ENCODE measurements at places on chromosomes 16 and 17.

- H3K36me3 ChIP-seq = no peaks in the 10 kb centered on the region
- DNase-seq = no peak
- no peaks in the 10 kb centered on the region for H3K27me3 ChIP-seq
- no peak overlapping the region for H3K27ac ChIP-seq
- no peak overlapping the region for H3K4me3 ChIP-seq
These were observed 288.6 kb downstream of the SNX29 start for GRCh38 chr16:12265108-12265507.

GRCh38 chr16:10971560-10971961 is 27.2 kb downstream of the CLEC16A start:
- no peaks in the 10 kb centered on the region for H3K36me3 ChIP-seq
- peak overlapping the region; percentile 12 for H3K27ac ChIP-seq
- no peak overlapping the region for H3K4me3 ChIP-seq
- DNase-seq = peak; percentile 88
- H3K4me1 ChIP-seq = peaks cover 10% of the 10 kb centered on the region

GRCh38 chr17:61536422-61536955 is 54.5 kb downstream of the NACA2 start:
- no peaks in the 10 kb centered on the region for H3K27me3 ChIP-seq
- no peaks in the 10 kb centered on the region for H3K4me1 ChIP-seq
- DNase-seq = no peak

DNA sequence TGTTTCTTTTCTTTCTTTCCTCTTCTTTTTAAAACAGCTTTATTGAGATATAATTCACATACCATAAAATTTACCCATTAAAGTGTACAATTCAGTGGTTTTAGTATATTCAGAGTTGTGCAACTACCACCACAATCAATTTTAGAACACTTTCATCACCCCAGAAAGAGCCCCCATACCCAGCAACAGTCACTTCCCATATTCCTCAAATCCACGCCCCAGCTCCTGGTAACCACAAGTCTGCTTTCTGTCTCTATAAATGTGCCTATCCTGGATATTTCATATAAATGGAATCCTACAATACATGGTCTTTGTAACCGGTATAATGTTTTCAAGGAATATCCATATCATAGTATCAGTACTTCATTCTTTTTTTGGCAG is 19.4 kb downstream of the RARA start:
- H3K4me3 ChIP-seq = no peak overlapping the region
- H3K27me3 ChIP-seq = no peaks in the 10 kb centered on the region
- DNase-seq = no peak
- no peaks in the 10 kb centered on the region for H3K36me3 ChIP-seq
- peaks cover 71% of the 10 kb centered on the region for H3K4me1 ChIP-seq

DNA sequence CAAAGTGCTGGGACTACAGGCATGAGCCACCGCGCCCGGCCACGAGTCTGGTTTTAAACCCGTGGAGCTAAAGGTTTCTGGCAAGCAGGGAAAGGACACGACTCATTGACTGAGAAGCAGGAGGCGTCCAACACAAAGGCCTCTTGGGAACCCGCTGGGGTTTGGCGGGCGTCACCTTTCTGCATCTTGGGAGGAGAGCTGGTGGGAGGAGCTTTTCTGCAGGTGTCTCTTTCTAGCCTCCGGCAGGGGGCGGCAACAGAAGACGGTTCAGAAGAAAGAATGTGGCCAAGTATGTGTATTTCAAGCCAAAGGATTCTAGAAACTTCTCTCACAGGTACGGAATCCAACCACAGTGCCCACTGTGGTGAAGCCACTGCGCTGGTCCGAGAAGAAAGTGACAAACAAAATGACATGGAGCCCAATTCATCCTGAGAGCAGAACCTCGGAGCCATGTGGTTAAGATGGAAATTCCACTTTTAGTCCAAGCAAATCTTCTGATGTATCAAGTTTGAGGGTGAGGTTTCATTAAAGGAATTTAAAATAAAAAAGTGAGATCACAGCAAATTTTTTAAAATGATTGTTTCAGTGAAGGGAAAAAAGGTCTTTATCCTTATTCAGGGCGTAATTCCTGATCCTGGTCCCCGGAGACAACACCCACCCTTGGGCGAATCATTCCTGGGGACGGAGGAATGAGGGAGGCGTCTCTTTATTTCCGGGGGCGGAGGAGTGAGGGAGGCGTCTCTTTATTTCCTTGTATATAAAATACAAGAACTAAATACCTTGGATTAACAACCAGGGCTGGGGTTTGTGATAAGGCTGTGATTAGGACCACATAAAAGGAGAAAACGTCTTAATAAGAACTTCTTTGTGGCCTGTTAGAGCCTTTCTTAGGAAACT is 97.6 kb downstream of the MRM3 start:
- no peaks in the 10 kb centered on the region for H3K27me3 ChIP-seq
- peaks cover 13% of the 10 kb centered on the region for H3K4me1 ChIP-seq
- H3K36me3 ChIP-seq = no peaks in the 10 kb centered on the region
- H3K4me3 ChIP-seq = no peak overlapping the region
- peak; percentile 86 for DNase-seq

DNA sequence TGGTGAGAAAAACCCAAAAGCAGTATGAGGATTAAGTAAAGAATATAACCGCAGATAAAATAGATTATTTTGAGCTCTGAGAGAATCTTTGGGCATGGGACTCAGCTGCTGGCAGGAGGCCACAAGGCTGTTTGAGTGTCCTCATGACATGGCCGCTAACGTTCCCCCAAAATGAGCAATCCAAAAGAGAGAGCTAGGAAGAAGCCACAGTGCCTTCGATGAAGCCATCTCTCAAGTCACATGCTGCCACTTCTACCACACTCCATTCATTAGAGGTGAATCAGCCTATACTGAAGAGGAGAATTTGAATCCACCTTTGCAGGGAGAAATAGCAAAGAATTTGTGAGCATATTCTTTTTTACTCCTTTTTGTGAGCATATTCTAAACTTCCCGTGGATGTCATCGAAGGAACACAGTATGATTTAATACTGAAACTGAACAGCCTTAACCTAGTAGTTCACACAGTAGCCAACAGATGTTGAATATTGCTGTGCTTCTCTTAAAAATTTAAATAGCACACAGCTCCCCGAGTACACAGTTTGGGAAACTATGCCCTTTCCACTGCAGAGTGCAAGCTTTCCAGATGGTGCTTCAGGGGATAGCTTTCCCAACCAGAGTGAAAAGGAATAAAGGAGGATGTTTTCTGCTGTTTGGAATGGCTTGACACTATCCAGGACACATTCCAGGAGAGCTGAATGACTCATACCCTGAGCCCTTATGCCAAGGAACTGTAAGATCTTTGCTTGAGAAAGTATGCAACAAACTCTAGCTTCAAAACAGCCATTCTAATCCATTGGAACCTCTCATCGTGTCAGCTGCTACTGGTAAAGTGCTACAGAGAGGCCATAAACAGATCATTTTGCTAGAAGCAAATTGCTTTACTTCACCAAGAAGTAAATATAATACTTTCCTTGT is 33.9 kb downstream of the ANKFY1 start:
- no peaks in the 10 kb centered on the region for H3K36me3 ChIP-seq
- H3K27ac ChIP-seq = peak overlapping the region; percentile 63

DNA sequence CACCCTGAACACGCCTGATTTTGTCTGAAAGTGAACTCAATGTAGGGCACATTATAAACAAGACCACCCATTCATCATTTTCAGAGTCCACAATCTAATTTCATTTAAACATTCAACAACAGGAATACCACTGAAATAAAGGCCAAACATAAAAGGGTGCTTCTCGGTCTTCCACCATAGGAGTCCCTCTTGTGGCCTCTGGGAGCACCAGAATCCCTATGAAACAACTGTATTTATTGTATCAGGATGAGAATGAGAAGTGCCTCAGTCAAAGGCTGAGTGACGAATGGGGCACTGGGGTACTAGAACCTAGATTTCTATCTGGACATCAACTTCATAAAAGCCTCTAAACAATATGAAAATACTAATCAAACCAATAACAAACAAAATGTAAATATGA is 40.4 kb downstream of the NXPH3 start:
- DNase-seq = no peak
- no peak overlapping the region for H3K4me3 ChIP-seq
- H3K27me3 ChIP-seq = no peaks in the 10 kb centered on the region
- H3K27ac ChIP-seq = no peak overlapping the region
- H3K36me3 ChIP-seq = no peaks in the 10 kb centered on the region

DNA sequence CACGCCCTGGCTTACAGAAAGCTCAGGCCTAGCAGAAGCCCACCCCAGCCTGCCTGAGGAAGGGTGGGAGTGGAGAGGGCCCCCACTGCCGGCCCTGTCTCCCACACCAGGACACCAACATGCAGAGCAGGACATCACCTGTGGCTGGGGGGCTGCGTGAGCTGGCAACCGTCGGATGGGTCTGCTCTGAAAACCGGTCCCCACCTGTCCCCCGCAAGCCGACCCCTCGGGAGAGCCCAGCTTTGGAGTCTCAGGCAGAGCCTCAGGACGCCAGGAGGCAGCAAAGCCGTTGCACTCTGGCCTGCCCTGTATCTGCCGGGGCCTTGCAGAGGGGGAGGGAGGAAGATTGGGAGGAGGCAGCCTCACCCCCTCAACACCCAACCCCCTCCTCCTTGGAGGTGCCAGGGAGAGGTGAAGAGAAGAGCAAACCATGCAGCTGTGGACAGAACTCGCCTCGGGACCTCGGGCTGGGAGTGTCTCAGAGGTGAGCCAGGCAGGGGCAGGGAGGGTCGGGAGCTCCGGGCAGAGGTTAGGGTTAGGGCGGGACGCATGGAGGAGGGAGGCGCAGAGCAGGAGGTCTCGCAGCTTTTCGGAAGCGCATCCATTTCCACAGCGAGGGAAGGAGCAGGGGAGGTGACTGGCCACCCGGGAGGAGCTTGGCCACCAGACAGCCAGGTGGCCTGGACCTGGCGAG is 30.4 kb upstream of the ZC3H18 start:
- DNase-seq = no peak
- no peak overlapping the region for H3K27ac ChIP-seq
- H3K4me1 ChIP-seq = no peaks in the 10 kb centered on the region
- H3K4me3 ChIP-seq = no peak overlapping the region

DNA sequence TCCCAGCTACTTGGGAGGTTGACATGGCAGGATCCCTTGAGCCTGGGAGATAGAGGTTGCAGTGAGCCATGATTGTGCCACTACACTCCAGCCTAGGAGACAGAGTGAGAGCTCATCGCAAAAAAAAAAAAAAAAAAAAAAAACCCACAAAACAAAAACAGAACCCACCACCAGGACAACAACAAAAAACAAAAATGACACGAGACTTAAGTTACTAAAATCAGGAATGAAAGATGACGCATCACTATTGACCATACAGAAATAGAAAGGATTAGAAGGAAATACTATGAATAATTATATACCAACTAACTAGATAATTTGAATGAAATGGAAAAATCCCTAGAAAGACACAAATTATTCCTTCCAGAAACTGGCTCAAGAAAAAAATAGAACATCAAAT is 432.4 kb upstream of the PMFBP1 start:
- DNase-seq = no peak
- no peaks in the 10 kb centered on the region for H3K4me1 ChIP-seq
- H3K36me3 ChIP-seq = no peaks in the 10 kb centered on the region
- no peak overlapping the region for H3K27ac ChIP-seq

DNA sequence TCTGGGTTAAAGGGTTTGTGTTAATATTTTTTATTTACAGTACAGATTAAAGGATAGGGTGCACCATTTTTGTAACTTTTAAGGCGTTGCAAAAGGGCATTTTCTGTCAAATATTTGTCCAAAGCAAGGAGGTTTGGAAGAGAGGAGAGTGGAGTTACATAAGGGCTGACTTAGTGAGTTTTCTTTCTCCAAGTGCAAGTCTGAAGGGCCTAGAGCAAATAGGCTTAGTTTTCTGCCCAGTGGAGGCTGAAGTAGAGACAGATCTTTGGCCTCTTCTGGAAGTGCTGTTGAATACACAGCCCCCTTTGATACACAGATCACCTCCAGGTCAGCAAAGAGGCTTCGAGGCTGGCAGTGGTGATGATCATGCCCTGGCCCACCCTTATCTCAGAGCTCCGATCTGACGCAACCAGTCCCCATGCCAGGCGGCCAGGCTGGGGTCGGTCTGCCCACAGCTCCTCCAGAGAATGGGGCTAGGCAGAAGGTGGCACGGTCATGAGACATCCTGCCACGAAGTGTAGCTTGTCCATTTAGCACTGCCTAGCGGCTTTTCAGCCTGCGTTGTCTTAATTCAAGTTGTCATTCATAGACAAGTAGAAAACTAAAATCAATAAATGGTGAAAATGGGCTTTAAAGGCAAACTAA is 79.5 kb upstream of the IRX3 start:
- H3K4me1 ChIP-seq = peaks cover 4% of the 10 kb centered on the region
- no peak overlapping the region for H3K4me3 ChIP-seq
- no peaks in the 10 kb centered on the region for H3K27me3 ChIP-seq
- no peak overlapping the region for H3K27ac ChIP-seq

- no peak overlapping the region for H3K4me3 ChIP-seq
- DNase-seq = no peak
- H3K27ac ChIP-seq = no peak overlapping the region
- H3K4me1 ChIP-seq = peaks cover 20% of the 10 kb centered on the region
- H3K27me3 ChIP-seq = no peaks in the 10 kb centered on the region
These were observed 3.8 kb downstream of the TTYH2 start for GRCh38 chr17:74217037-74217730.

GRCh38 chr16:30605158-30605557 is 5.0 kb downstream of the ZNF689 start:
- no peaks in the 10 kb centered on the region for H3K36me3 ChIP-seq
- H3K27me3 ChIP-seq = no peaks in the 10 kb centered on the region
- H3K4me3 ChIP-seq = no peak overlapping the region
- DNase-seq = no peak
- peaks cover 4% of the 10 kb centered on the region for H3K4me1 ChIP-seq
- H3K27ac ChIP-seq = no peak overlapping the region

GRCh38 chr17:77905266-77905665 is 53.2 kb upstream of the TNRC6C start:
- H3K4me3 ChIP-seq = no peak overlapping the region
- no peak overlapping the region for H3K27ac ChIP-seq
- H3K36me3 ChIP-seq = no peaks in the 10 kb centered on the region

GRCh38 chr17:66946251-66946650 is 18.3 kb upstream of the CACNG4 start:
- no peak for DNase-seq
- H3K27ac ChIP-seq = no peak overlapping the region
- H3K36me3 ChIP-seq = no peaks in the 10 kb centered on the region
- no peaks in the 10 kb centered on the region for H3K27me3 ChIP-seq

DNA sequence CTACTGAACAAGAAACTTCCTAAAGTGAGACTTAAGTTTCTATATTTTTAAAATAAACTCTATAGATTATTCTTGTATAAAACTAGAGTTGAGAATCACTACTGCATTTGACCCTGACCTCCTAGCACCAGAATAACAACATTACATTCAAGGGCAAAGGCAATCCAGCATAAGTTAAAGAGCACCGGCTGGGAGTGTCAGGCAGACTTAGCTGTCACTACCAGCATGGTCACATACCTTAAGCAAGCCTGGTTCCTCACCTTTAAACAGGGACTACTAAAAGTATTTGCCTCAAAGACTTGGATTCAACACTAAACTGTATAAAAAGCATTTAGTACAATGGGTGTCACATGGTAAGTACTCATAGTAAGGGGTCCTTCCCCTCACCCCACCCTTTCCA is 90.4 kb downstream of the SSH2 start:
- no peak overlapping the region for H3K4me3 ChIP-seq
- no peaks in the 10 kb centered on the region for H3K4me1 ChIP-seq
- no peak for DNase-seq

GRCh38 chr17:56440419-56440818 is 153.1 kb upstream of the NOG start:
- DNase-seq = no peak
- no peaks in the 10 kb centered on the region for H3K36me3 ChIP-seq
- H3K27ac ChIP-seq = no peak overlapping the region
- H3K4me3 ChIP-seq = no peak overlapping the region

- DNase-seq = no peak
- no peak overlapping the region for H3K4me3 ChIP-seq
- H3K27ac ChIP-seq = no peak overlapping the region
- H3K27me3 ChIP-seq = no peaks in the 10 kb centered on the region
- H3K4me1 ChIP-seq = no peaks in the 10 kb centered on the region
These were observed 32.0 kb downstream of the SPNS3 start for GRCh38 chr17:4465786-4466185.
